COR-L47 (cell line): ENCODE measurements at places on chromosomes 11 and 22.
A peak's percentile ranks its signal among the peaks of the same experiment; 100 is the strongest.

- DNase-seq: no peak
Measured at GRCh38 chr11:108852701-108853100, 187.8 kb downstream of the DDX10 start.

DNA sequence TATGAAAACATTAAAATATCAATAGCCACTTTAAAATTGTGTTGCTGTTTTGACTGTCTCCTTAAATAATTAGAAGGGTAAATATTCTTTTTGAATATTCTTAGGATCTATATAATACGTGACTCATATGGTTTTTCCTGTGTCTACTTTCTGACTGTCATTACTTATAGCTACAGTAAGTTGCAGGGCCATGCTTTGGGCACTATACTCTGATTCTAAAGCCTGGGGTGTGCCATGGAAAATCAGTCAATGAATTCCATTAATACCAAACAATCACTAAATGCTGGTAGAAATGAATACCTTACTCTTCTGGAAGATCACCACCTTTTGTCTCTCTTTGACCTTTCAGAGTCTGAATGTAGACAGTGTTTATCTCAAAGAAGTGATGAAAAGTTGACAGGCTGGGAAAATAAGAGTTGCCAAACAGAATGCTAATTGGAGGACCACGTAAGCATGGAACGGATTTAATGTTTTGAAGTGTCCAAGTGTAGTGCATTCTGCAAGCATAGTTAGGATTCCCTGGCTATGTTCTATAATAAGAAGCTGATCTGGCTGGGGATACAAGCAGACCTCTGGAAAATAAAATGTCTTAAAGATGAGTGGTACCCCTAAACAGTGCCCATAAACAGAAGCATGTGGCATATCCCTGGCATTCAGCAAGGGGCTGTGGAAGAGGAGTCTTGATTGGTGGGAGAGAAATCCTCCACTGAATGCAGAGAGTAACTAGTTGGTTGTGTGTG is 16.8 kb downstream of the LUZP2 start:
- DNase-seq: no peak

GRCh38 chr11:70844387-70844786 is 408.0 kb downstream of the SHANK2 start:
- DNase-seq: no peak

- DNase-seq: no peak
Measured at GRCh38 chr11:78290293-78291176, 101.8 kb downstream of the USP35 start.

DNA sequence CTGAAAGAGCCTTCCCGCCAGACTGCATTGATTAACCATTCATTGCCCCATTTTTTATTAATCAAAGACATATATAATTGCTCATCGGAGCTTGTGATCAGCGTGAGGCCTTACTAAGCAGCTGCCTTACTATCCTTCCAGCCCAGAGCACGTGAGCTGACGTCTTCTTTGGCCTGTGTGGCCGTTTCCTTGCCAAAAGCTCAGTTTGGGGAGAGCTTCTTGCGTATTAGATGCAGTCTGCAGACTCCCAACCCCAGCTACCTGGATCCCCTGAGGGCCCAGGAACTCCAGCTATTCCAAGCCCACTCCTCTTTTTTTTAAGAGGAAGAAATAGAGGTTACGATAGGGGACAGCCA is 784 bp upstream of the SLC43A3 start:
- DNase-seq: no peak

DNA sequence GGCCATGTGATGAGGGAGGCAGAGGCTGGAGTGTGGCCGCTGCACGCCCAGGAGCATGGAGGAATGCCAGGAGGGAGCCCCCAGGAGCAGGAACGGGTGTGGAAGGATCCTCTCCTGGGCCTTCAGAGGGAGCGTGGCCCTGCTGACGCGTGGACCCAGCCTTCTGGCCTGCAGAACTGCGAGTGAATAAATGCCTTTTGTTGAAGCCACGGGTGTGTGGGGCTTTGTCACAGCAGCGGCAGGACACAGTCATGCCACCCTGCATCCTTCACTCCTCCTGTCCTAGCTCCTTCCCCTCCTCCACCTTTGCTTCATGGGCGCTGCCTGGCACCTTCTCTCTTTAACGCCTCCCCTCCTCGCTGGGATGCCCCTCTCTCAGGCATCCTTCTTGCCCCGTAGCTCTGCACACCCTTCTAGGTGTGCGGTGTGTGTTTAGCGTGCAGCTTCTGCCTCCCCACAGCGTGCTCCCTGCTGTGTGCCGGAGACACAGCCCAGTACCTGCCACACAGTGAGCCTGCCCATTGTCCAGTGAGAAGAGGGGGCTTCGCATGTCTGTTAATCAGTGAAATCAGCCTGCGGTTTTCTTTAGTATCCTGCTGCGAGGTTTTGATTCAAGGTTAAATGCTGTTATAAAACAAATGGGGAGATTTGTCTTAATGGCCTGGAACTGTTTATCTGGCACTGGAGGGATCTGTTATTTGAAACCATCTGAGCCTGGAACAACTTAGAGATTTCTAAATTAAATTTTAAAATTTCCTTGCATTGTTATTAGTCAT is 459.6 kb downstream of the TBC1D22A start:
- DNase-seq: peak; percentile 90

- DNase-seq: peak; percentile 61
Measured at GRCh38 chr11:114262681-114263512, 33.3 kb upstream of the NNMT start.

GRCh38 chr11:120212926-120213325 is 2.1 kb downstream of the OAF start:
- DNase-seq: no peak

- DNase-seq: no peak
Measured at GRCh38 chr11:125239585-125240560, 75.3 kb downstream of the PKNOX2 start.

GRCh38 chr11:2928605-2929530 is at the start of gene PHLDA2:
TSS of gene PHLDA2 (minus strand) at chr11:2929420. CDS start at chr11:2929364, 56 bp downstream.
- peak; percentile 61 for DNase-seq

GRCh38 chr11:94271885-94272372 is 32.5 kb upstream of the IZUMO1R start:
- no peak for DNase-seq

- no peak for DNase-seq
Measured at GRCh38 chr11:128390246-128390645, 197.1 kb downstream of the ETS1 start.

- DNase-seq: peak; percentile 62
Measured at GRCh38 chr11:101436511-101437142, 147.2 kb downstream of the TRPC6 start.

GRCh38 chr22:46739094-46739870 is 1.2 kb upstream of the CERK start:
- DNase-seq: peak; percentile 69

DNA sequence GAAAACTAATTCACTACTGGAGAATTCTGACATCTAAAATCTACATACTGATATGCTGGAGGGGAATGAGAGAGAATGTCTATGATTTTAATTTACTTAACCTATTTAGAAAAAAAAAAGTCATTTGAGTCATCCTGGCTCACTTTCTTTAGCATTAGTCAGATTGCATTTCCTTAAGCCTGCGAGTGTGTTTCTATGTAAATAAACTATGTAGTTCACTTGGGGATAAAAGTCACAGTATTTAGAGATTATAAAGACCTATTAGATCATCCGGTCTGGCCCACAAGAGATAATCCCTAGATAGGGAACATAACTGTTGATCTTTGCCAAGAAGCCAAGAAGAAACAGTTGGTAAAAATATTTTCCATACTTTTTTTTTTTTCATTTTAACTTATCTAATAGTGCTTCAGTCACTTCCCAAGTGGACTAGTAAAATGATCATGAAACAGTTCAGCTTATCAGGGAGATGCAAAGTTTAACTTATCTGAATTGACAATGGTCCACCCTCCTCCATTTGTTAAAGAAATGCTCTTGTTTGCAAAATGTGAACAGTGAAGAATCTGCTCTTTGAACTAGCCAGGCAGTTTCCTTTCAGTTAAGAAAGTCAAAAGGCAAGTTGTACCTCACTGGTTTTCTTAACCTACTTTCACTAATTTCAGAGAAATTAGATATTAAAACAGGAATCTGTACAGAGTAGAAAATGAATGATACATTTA is 21.2 kb upstream of the BLID start:
- DNase-seq: no peak
